ENCODE measurements at places on chromosomes 11 and 22.

DNA sequence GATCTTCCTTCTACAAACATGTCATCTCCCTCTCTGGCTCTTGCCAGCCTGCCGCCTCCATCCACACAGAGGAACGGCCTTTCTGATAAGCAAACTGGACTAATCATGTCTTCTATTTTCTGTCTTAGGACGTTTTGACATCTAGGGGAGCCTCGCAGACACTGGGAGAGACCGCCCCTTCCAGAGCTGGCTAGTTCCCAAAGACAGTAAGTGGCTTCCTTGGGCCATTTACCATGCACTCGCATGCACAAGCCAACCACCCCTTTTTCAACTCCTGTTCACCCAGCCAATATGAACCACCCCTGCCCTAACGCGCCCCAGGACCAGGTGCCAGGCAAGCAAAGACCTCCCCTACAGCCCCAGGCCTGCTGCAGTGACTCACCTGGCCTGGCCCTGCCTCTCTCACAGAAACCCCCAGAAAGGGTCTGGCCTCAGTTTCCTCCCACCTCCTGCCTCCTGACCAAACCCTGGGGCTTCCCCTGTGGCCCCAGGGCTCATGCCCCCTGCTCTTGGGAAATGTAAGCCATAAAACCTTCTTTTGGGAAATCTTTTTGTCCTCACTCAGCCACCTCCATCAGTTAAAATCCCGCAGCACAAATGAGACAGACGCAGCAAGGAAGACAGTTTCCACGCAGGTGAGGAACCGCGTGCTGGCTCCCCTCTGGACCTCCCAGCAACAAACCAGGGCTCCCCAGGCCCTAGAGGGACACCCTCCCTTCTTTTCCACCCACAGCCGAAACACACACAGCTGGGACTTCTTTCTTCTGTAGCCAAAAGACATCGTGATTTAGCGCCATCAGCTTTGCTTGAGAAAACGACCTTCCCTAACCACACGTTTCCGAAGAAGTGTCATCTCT, 38.5 kb downstream of the SHANK2 start:
- DNase-seq = no peak
- no peaks in the 10 kb centered on the region for H3K36me3 ChIP-seq
- no peaks in the 10 kb centered on the region for H3K27me3 ChIP-seq

GRCh38 chr11:57645689-57646085, 4.0 kb downstream of the YPEL4 start:
- peak overlapping the region; percentile 74 for H3K27ac ChIP-seq
- no peak for DNase-seq
- no peak overlapping the region for H3K4me3 ChIP-seq
- peaks cover 66% of the 10 kb centered on the region for H3K4me1 ChIP-seq
- no peaks in the 10 kb centered on the region for H3K36me3 ChIP-seq

- H3K4me3 ChIP-seq = no peak overlapping the region
- no peak for DNase-seq
- H3K27me3 ChIP-seq = no peaks in the 10 kb centered on the region
Measured at GRCh38 chr22:24187731-24188644, 6.7 kb downstream of the SUSD2 start.

DNA sequence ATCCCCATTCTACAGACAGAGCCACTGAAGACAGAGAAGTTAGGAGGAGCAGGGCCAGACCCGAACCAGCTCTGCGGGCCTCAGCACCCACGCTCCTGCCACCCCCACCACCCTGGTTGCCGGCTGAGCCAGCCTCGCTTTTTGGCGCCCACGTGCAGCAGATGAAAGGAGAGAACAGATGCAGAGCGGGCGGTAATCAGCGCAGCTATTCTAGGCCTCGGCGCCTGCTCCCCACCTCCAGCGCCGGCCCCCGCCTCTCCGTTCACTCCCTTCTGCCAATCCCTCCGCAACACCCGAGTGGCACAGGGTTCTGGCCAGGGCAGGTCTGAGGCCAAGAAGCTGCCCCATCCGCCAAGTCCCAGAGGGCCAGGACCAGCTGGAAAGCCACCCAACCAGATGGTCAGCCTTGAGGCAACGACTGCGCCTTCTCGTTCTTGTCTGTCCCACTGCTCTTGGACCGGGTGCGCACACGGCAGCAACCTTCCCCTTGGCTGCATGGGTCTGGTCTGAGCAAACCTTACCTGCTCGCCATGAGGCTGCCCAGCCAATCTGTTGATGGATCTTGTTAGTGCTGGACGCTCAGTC, 16.8 kb downstream of the DNAL4 start:
- DNase-seq = no peak
- peaks cover 31% of the 10 kb centered on the region for H3K36me3 ChIP-seq
- no peaks in the 10 kb centered on the region for H3K27me3 ChIP-seq

DNA sequence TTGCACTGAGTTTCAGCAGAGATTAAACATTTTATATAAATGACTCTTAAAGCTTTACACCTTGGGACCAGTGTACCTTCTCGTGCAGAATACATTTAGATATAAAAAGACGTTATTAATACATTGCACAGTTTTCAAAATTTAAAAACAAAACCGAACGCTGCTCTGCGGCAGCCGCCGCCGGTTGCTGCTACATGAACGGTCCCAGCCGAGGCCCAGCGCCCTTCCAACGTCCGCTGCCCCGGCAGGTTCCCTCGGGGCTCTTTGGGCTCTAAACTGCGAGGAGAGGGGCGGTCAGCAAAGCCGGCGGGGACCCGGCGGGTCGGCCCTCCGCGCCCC, 2.0 kb downstream of the CDKN1C start:
- DNase-seq = no peak
- H3K4me1 ChIP-seq = peaks cover 44% of the 10 kb centered on the region
- peak overlapping the region; percentile 96 for H3K27ac ChIP-seq
- peak overlapping the region; percentile 77 for H3K4me3 ChIP-seq
- H3K36me3 ChIP-seq = no peaks in the 10 kb centered on the region
- peaks cover 2% of the 10 kb centered on the region for H3K27me3 ChIP-seq

- no peaks in the 10 kb centered on the region for H3K27me3 ChIP-seq
- H3K27ac ChIP-seq = no peak overlapping the region
- peaks cover 12% of the 10 kb centered on the region for H3K4me1 ChIP-seq
- no peak overlapping the region for H3K4me3 ChIP-seq
- DNase-seq = no peak
- no peaks in the 10 kb centered on the region for H3K36me3 ChIP-seq
Measured at GRCh38 chr22:32333141-32333768, 24.4 kb upstream of the RFPL3 start.

GRCh38 chr11:19786644-19787043, 74.0 kb downstream of the NAV2 start:
- no peaks in the 10 kb centered on the region for H3K27me3 ChIP-seq
- no peak overlapping the region for H3K27ac ChIP-seq
- H3K4me3 ChIP-seq = no peak overlapping the region
- H3K4me1 ChIP-seq = peaks cover 13% of the 10 kb centered on the region
- no peaks in the 10 kb centered on the region for H3K36me3 ChIP-seq

DNA sequence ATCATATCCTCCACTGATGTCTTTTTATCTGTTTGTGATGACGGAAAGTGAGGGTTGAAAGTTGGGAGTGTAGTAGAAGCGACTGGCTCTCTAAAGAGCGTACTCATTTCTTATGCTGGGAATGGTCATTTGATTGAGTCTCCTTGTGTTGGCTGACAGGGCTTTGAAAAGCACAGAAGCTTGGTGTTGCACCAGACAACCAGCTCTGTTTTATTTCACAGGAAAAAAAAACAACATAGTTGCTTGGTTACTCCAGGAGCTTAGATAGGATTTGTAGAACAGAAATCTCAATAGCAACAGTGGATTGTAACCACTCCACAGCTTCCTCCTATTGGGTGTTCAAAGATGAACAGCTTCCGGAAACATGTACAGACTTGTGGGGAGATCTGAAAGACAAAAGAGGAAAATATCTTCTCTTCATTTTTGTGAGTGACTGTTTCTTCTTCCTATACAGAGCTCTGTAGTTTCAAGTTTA, 2.7 kb downstream of the RBM14 start:
- peaks cover 33% of the 10 kb centered on the region for H3K36me3 ChIP-seq
- H3K4me3 ChIP-seq = peak overlapping the region; percentile 88
- peaks cover 63% of the 10 kb centered on the region for H3K4me1 ChIP-seq
- H3K27me3 ChIP-seq = no peaks in the 10 kb centered on the region

GRCh38 chr11:113531575-113532451, 56.6 kb upstream of the DRD2 start:
- H3K4me1 ChIP-seq = no peaks in the 10 kb centered on the region
- H3K27me3 ChIP-seq = no peaks in the 10 kb centered on the region
- no peaks in the 10 kb centered on the region for H3K36me3 ChIP-seq
- no peak overlapping the region for H3K27ac ChIP-seq

DNA sequence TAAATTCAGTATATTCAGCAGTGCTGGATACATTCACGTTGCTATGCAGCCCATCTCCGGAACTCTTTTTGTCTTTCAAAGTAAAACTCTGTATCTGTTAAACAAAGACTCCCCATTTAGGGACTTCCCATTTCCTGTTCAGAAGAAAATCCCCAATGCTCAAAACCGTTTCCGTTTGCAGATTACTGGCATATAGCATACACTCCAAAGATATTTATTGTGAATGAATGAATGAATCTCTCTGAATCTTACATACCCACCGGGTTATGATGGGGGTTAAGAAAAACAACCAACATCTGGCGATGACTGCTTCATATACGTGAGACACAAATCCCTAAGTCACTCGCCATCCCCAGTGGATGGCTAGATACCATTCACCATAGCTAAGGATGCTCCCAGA, 1.6 kb downstream of the THY1 start:
- no peak overlapping the region for H3K27ac ChIP-seq
- H3K36me3 ChIP-seq = no peaks in the 10 kb centered on the region
- H3K4me1 ChIP-seq = peaks cover 12% of the 10 kb centered on the region
- H3K4me3 ChIP-seq = no peak overlapping the region

DNA sequence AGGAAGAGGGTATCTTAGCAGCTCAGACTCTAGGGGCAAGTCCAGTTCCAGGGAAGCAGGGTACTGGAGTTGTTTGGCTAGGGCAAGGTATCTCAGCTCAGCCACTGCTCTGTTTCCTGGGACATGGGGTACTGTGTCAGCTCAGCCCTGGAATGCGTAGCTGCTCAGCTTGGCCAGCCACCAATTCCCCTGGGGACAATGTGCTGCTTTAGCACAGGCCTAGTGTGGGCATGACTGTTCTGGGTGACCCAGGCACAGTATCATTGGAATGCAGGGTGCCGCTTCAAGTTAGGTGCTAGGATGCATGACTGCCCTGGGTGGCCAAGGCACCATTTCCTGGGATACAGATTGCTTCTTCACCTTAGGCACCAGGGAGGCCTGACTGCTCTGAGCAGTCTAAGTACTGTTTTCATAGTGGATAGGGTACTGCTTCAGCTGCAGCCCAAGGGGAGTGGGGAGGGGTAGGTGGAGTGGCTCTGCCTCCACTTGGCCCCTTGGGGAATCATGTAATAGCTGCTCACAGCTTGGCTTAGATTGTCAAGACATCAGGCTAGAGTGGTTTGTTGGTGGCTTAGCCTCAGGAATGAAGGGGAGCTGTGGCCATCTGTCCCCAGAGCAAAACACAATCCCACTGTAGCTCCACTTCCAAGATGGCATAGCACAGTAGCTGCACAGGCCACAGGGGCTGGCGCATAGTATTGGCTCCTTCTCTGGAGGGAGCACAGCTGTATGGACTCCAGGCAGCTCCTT, 36.0 kb downstream of the MADD start:
- peaks cover 82% of the 10 kb centered on the region for H3K36me3 ChIP-seq
- no peaks in the 10 kb centered on the region for H3K27me3 ChIP-seq
- DNase-seq = no peak
- no peaks in the 10 kb centered on the region for H3K4me1 ChIP-seq
- no peak overlapping the region for H3K27ac ChIP-seq
- no peak overlapping the region for H3K4me3 ChIP-seq

- H3K4me1 ChIP-seq = no peaks in the 10 kb centered on the region
- no peak overlapping the region for H3K27ac ChIP-seq
- H3K27me3 ChIP-seq = no peaks in the 10 kb centered on the region
- no peaks in the 10 kb centered on the region for H3K36me3 ChIP-seq
- H3K4me3 ChIP-seq = no peak overlapping the region
Measured at GRCh38 chr11:40185793-40186192, 1273.7 kb downstream of the LRRC4C start.

GRCh38 chr11:117837791-117838190, 13.2 kb upstream of the FXYD2 start:
- no peaks in the 10 kb centered on the region for H3K27me3 ChIP-seq
- no peak overlapping the region for H3K4me3 ChIP-seq
- peak; percentile 15 for DNase-seq
- no peak overlapping the region for H3K27ac ChIP-seq
- no peaks in the 10 kb centered on the region for H3K36me3 ChIP-seq

- no peak for DNase-seq
- H3K4me1 ChIP-seq = no peaks in the 10 kb centered on the region
- no peak overlapping the region for H3K27ac ChIP-seq
Measured at GRCh38 chr11:57619331-57619730, 21.8 kb downstream of the SERPING1 start.

GRCh38 chr11:97966901-97967300, 1053.8 kb upstream of the CNTN5 start:
- H3K4me1 ChIP-seq = no peaks in the 10 kb centered on the region
- no peak overlapping the region for H3K27ac ChIP-seq
- H3K27me3 ChIP-seq = no peaks in the 10 kb centered on the region

GRCh38 chr11:1576825-1577224, 4.8 kb upstream of the DUSP8 start:
- H3K27me3 ChIP-seq = no peaks in the 10 kb centered on the region
- H3K36me3 ChIP-seq = no peaks in the 10 kb centered on the region
- peaks cover 22% of the 10 kb centered on the region for H3K4me1 ChIP-seq

GRCh38 chr11:112839051-112839450, 122.2 kb upstream of the NCAM1 start:
- no peaks in the 10 kb centered on the region for H3K36me3 ChIP-seq
- no peak overlapping the region for H3K27ac ChIP-seq

- no peak overlapping the region for H3K27ac ChIP-seq
- H3K4me3 ChIP-seq = no peak overlapping the region
- no peaks in the 10 kb centered on the region for H3K4me1 ChIP-seq
- DNase-seq = no peak
- peaks cover 4% of the 10 kb centered on the region for H3K36me3 ChIP-seq
Measured at GRCh38 chr22:44116755-44117684, 63.7 kb upstream of the PARVG start.

DNA sequence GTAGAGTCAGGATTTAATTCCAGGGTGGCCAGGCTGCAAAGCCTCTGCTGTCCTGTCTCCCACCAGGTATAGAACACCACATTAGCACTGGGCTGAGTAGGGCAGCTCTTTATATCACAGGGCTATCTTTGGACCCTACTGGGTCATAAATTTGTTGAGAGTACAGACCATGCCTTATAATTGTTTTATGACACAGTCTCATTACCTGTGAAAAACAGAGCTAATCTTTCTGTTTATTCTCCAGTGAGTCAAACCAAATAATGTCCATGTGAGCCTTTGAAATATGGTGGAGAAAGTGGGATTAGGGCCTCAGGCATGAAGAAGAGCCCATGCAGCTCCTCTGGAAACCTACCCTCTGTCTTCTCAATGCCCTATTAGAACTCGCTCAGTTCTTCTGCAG, 49.6 kb upstream of the KIRREL3 start:
- no peaks in the 10 kb centered on the region for H3K27me3 ChIP-seq
- no peak for DNase-seq
- no peaks in the 10 kb centered on the region for H3K4me1 ChIP-seq
- H3K27ac ChIP-seq = no peak overlapping the region
- H3K36me3 ChIP-seq = no peaks in the 10 kb centered on the region

- H3K27ac ChIP-seq = no peak overlapping the region
- no peak overlapping the region for H3K4me3 ChIP-seq
- H3K4me1 ChIP-seq = no peaks in the 10 kb centered on the region
- no peak for DNase-seq
- H3K36me3 ChIP-seq = no peaks in the 10 kb centered on the region
Measured at GRCh38 chr11:21707116-21707739, 485.7 kb upstream of the ANO5 start.

Measured in upper lobe of left lung (tissue), 6 donors.